Activated naive CD4-positive, alpha-beta T cell (primary cell): ENCODE measurements at places on chromosomes 2 and 18.

DNA sequence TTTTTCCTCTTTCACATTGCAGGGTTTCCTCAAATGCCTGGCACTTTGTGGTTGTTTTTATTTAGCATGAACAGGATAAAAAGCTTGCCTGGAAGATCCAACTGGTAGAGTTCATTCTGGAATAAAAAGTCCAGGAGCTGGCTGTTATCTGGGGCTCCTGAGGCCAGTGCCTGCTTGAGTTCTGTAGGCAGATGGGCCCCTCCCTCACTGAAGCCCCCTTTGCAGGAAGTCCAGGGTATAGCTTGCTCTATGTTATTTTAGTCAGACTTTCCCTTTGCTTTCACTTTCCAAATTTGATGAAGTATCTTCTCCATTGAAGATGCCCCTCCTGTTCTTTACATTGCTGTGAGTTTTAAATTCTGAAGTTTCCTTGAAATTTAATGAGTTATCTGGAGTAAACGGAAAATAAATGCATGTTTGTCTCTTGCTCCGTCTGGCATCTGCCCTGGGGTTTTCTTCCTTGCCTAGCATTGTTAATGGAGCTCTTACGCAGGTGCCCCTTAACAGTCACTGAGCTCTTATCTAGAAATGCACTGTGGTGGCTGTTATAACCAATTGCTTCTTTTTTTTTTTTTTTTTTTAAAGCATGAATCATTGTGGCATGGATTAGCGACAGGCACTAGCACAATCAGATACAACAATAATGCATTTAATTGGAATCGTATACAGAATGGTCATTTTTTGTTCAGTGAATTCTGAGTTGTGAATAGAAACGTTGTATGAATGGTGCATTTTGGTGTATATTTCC is 27.0 kb upstream of the LPIN1 start:
- no peak for DNase-seq

DNA sequence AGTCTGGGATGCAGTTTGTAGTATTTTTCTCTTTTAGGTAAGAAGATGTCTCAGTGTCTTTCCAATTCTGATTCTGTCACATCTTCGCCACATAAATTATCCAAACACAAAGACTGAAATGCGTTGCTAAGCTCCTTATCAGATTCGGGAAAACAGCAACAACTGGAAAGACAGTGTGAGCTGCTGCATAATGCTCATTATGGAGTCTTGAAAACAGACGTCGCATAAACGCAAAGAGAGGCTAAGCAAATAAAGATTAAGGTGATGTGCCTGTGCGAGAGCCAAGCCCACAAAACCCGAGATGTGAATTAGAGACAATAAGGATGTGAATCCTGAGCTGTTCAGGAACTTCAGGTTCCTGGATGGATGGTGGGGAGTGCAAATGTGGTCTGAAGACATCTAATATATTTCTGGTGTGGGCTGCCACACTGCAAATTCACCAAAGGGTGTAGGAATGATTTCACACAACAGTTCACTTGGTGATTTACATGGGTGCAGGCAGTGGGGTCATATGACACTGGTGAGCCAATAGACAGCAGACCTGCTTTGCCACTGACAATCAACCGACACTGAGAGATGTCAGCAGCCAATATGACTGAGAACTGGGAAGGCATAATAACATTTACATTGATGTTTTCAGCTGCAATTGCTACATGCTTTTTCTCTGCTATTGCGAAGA is 195.8 kb downstream of the MTX2 start:
- no peak for DNase-seq

- no peak for DNase-seq
Measured at GRCh38 chr2:159460227-159460626, 156.1 kb downstream of the BAZ2B start.

DNA sequence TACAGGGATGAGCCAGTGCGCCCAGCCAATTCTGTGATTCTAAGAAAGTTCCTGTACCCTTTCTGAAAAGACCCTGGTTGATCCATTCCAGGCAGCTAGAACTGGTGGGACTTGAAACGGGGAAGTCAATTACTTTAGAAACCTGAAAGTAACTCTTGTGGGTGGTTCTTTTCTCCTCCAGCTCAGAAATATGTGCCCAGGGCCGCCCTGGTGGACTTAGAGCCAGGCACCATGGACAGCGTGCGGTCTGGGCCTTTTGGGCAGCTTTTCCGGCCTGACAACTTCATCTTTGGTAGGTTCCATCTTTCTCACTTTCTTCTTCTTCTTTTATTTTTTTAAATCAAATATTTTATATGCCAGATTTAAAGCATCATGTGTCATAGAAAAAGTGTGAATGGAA is 2.7 kb downstream of the TUBB6 start:
- no peak for DNase-seq

- no peak for DNase-seq
Measured at GRCh38 chr2:206558492-206558891, 83.8 kb upstream of the FAM237A start.
